NT2/D1 (cell line): ENCODE measurements at places on chromosomes 5 and 9.

DNA sequence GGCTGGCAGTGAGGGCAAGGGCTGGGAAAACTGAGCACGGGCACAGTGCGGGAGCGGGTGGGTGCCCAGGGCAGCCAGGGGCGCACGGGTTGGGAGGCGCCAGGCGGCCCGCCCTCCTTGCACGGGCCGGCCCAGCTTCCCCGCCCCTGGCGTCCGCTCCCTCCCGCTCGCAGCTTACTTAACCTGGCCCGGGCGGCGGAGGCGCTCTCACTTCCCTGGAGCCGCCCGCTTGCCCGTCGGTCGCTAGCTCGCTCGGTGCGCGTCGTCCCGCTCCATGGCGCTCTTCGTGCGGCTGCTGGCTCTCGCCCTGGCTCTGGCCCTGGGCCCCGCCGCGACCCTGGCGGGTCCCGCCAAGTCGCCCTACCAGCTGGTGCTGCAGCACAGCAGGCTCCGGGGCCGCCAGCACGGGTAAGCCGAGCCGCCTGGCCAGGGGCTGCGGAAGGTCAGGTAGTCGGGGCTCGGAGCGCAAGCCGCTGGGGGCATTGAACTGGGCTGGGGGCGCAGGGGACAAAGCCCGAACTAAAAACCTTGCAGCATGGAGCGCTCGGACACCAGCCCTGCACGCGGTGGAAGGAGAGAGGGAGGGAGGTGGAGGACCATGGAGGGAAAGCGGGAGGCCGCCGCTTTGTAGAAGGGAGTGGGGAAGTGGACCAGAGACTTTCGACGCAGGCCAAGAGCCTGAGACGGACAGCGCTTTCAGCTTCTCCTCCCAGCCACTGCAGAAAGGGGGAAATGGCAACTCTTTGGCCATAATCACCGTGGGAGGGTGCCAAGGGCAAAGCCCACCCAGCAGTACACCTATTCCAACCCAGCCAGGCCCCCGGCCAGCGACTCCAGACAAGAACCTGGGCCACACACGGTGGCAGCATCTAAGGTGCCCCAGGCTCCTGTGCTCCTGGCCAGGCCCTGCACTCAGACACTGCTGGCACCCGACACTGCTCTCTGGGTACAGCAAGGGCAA, at the start of gene TGFBI:
TGFBI (plus strand) TSS at position 207 of the 961 bp plus-strand sequence; CDS start at position 275, 68 bp downstream.
- peak; percentile 39 for DNase-seq

- no peak for DNase-seq
These were observed 56.9 kb downstream of the PDE6A start for GRCh38 chr5:149887622-149888183.

DNA sequence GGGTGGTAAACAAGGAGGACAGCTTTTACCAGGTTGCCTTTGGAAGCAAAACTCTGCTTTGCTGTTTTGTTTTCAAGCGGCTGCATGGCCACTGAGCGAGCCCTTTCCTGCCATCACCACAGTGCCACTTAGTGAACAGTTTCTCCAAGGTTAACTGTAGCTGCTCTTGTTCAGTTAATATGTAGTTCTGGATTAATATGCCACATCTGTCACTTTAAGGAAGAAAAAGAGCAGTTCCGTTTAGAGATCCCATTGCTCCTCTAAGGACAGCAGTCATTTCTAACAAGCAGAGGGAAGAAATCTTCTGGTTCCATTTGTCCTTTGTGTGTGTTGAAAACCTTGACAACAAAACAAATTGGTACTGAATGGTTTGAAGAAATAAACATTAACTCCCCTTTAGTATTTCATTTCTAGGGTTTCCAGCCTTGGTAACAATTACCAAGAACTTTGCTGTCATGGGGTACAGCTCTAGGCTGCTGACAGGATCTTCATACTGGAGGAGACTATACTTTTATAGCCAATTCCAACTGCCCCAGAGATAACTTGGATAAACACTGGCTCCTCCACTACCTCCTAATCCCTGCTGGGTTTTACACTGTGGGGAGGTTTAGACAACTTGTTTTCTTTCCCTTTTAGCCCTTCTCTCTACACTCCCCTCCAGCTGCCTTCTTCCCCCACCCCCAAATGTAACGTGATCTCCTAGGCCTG, 10.3 kb upstream of the ABL1 start:
- DNase-seq: peak; percentile 70

DNA sequence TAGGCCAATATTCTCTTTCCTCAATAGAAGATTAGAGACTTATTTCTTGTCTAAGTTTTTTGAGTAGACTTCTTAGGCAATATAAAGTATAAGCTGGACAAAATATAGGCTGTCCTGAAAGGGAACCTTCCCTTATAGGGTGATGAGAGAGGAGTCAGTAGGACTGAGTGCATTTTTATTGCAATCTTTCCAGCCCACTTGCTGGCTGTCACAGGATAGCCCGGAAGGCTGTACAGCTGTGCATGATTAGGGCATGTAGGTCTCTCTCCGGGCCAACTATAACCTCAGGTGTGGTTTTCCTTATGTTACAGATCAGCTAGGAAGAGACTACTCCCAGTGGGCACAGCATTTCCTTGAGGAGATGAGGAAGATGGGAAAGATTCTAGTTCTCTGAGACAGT, 159.8 kb upstream of the MEF2C start:
- DNase-seq: no peak

GRCh38 chr9:92603990-92604389, 65.9 kb downstream of the IPPK start:
- no peak for DNase-seq
